ENCODE measurements at places on chromosomes 4 and X.

DNA sequence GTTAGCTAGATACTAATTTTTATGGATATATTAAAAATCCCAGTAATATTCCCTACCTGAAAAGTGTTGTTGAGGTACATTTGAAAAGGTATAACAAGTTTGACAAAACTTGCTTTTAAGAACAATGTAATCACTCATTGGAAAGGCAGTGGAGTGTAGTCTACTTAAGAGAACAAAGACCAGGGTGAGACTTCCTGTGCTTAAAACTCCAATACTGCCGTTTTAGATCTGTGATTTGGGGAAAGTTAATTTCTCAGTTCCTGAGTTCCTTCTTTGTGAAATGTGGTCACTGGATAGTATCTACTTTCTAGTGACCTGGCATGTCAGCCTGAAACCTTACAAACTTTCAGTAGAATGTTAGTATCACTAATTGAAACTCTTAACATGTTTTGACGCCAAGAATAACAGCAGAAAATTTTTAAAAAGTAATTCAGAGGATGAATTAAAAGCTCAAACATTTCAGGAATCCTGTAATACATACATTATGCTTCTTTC, 56.8 kb downstream of the PCDH7 start:
- no peak for DNase-seq

DNA sequence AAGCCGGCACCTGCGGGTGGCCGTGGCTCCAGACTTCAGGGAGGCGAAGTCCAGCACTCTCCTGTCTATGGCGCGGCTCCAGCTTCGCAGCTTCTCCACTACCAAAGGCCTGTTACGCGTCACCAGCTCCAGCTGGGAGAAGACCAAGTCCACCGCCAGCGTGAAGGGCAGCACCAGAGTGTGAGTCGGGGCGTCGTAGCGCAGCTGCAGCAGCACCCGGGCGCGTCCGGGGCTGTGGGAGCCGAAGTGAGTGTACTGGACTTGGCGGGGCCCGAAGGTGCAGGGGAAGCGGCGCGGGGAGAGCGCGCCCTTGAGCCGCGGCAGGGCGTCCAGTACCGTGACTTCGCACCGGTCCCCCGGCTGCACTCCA, 444 bp downstream of the FREM3 start:
- no peak for DNase-seq

GRCh38 chrX:134636851-134637250, 21.4 kb downstream of the PLAC1 start:
- DNase-seq, result no peak

- no peak for DNase-seq
Observed at GRCh38 chrX:33330798-33331197, 119.4 kb upstream of the DMD start.

GRCh38 chrX:71671043-71671780, 3.9 kb downstream of the LOC101059915 start:
- no peak for DNase-seq

GRCh38 chr4:169210504-169211118, 60.1 kb downstream of the SH3RF1 start:
- DNase-seq, result no peak

GRCh38 chr4:188127214-188127874, 11.9 kb upstream of the TRIML1 start:
- DNase-seq, result no peak

DNA sequence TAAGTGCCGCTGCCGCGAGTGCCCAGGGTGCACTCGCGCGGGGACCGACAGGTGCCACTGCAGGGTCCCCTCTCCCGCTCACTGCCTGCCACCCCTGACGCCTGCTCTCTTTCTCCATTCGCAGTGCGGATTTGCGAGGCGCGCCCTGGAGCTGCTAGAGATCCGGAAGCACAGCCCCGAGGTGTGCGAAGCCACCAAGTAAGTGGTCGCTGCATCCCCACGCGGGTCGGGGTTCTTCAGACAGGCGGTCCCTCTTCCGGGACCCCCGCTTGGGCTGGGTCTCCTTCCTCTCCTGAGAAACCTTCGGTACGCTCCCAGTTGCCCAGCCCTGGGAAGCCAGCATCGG, 547 bp downstream of the GUCY1A1 start:
- DNase-seq, result no peak

GRCh38 chr4:109078724-109079123, 223.7 kb downstream of the COL25A1 start:
- DNase-seq, result no peak

DNA sequence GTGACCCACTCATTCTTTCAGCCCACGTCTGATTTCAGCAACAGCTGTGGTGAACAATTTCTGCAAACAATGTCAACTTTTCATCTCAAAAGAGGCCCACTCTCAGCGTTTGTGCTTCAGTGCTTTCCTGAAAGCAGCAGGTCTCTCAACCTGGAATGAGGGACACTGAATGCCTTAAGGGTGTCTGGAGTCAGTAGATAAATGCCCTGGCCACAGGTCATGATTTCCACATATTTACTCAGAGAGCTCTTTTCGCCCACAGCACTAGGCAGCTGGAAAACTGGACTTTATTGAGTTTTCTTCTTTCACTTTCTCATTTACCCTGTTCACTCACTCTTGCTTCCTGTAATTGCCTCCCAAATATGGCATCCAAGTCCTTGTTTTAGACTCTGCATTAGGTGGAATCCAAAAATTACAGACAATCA, 52.8 kb downstream of the NPFFR2 start:
- DNase-seq, result no peak

GRCh38 chrX:99073551-99073950, 1336.5 kb downstream of the PCDH19 start:
- DNase-seq, result no peak

DNA sequence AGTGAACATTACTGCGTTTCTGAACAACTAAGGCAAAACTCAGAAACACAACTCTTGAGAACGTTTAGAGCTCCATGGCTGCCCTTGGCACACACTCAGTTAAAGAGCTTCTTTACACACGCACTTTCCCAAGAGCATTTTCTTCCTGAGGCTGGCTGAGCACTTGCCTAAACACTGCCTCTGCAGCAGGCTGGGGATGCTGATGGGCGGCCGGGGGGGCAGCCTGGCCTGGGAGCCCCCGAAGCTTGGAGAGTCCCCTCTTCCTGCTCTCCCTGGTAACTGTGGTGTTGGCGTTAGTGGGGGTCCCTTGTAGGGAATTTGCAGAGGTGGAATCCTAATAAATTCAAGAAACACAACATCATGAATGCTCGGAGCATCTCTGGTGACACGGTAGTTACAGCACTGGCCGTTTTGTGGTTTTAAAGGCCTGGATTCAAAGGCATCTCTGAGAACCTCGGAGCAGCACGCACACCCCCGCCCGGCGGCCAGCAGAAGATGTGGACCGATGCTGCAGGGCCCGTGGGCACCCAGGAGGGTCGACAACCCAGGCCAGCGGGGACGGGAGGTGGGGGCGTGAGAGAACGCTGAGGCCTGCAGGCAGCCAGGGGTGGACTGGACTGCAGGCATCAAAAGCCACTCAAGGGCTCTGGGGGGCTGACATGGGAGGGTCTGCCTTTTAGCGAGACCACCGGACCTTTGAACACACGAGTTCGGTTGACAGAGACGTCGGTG, 45.4 kb downstream of the FGFRL1 start:
- DNase-seq, result no peak

- DNase-seq, result no peak
Observed at GRCh38 chr4:137069473-137069872, 462.8 kb downstream of the PCDH18 start.

DNA sequence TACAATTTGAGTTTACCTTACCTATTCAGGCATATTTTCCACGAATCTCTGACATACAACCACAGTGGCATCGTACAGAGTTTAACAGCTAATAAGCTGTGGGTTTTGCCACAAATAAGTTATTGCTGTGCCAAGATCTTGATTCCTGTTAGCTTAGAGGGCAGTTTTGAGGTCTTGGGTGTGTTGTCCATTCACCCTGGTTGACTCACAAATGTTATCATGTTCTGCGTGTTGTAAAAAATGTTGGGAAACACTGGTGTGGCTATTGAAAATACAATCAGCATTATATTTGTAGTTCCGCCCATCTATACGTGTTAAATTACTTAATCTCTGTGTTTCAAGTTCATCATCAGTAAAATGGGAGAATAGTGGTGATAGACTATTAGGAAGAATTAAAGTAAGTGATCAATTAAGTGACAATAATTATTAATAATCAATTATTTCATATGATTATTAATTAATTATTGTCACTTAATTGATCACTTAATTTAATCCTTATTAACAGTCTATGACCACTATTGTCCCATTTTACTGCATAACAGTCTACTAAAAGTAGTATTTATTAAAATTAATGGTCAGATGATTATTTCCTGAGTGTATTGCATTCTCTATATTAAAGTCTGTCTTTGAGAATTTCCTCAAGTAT, 96.3 kb downstream of the TMA16 start:
- no peak for DNase-seq

GRCh38 chrX:147891896-147892295, 19.8 kb upstream of the FMR1 start:
- DNase-seq, result no peak

GRCh38 chrX:25028726-25029125, 13.0 kb upstream of the ARX start:
- DNase-seq, result no peak

GRCh38 chrX:38004046-38004445, 2.3 kb upstream of the SYTL5 start:
- no peak for DNase-seq

GRCh38 chr4:39514888-39515401, 12.3 kb downstream of the UGDH start:
- no peak for DNase-seq

DNA sequence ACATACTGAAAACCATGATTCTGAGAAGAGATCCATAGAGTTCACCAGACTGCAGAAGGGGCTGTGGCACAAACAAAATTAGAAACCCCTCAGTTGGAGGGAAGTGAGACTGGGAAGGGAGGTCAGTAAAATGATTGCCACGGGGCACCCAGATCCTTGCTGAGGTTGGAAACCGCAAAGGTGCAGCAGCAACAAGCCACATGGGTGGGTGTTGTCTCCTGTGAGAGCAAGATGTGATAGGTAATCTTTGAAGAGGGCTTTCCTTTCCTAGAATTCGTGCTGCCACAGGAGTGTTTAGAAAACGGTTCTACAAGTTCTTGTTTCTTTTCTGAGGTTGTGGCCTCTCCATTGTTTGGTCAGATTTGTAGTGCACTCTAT, 85.5 kb downstream of the NFKB1 start:
- no peak for DNase-seq

DNA sequence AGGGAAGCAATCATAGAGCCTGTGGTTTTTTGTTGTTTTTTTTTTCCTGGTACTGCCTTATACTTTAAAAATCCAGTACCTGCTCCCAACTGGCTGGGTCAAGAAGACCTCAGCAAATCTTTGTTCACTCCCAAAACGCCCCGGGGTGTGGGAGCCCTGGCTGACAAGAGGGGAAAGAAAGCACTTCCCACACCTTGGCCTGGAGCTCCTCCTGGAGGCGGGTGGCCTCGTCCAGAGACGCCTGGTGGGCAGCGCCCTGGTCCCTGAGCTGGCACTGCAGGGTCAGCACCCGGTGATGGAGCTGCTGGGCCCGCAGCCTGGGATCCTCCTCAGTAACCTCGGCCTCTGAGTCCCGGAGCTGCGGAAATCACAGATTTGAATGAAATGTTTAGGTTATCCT, 38.2 kb downstream of the C4orf50 start:
- peak; percentile 12 for DNase-seq

DNA sequence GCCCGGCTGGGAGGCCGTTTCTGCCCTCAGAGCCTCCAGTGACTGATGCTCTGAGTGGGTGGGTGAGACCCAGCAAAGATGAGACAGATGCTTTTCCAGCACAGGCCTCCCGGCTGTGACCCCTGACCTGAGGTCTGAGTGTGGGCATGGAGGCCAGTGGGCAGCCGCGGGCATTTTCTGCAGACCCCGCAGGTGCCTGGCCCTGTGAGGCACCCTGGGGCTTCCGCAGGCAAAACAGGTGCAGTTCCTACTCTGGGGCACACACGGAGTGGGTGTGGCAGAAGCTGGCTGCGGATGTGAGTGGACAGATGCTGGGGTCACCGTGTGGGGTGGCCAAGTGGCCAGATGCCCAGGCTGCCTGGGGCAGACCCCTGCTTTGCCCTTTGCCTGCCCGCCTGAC, 14.8 kb downstream of the HTRA3 start:
- no peak for DNase-seq

- no peak for DNase-seq
Observed at GRCh38 chr4:102505708-102506107, 4.5 kb downstream of the NFKB1 start.

DNA sequence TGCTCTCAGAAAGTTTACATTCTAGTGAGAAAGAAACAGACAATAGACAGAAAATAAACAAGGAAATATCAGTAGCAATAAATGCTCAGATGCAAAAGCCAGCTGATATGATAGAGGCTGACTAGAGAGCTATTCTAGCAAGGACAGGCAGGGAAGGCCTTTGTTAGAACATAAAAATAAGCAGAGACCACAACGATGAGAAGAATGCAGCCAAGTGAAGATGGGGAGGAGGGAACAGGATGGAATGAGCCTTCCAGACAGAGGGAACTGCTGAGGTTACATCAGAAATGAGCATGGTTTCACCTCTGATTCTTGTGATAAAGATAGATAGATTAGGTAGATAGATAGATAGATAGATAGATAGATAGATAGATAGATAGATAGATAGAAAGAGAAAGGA, 7.6 kb upstream of the SOWAHB start:
- DNase-seq, result no peak

- DNase-seq, result no peak
Observed at GRCh38 chr4:40292313-40292759, 42.8 kb upstream of the CHRNA9 start.

- no peak for DNase-seq
Observed at GRCh38 chr4:87006426-87006675, 71.5 kb downstream of the AFF1 start.

DNA sequence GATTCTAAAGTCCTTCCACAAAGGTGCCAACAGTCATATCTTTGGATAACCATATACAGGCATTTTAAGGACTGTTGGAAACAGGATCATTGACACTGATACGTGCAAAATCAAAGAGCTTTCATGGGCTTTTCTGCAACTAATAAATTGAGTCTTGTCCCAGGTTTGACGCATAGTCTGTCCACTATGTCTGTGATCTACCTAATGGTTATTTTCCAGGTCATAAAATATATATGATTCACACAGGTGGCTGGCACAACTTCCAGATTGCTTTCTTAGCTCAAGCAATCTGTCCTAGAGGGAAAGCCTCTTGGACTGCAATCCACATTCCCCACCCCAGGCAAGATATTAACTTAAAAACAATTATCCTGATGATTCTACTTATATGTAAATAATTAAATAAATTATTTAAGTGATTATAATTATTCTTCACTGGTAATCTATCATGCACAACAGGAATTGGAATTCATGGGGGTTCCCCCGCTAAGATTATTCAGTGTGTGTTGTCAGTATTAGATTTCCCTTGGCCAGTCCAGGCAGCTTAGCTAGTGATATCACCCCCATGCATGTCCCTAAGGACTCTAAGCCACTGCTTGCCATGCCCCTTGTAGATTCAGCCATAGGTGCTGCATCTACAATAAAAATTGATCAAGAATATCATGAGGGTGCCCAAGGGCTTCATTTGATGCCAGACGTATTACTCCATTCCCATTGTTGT, 97.8 kb downstream of the TLL1 start:
- no peak for DNase-seq

- no peak for DNase-seq
Observed at GRCh38 chr4:165799384-165799815, 73.6 kb upstream of the TLL1 start.
